NCI-H2081 treated with DMSO at 0.1 percent for 48 hours (cell line): ENCODE measurements at places on chromosomes 5 and 9.
A peak's percentile ranks its signal among the peaks of the same experiment; 100 is the strongest.

GRCh38 chr9:126607731-126608130 is 6.0 kb upstream of the LMX1B start:
- DNase-seq, result no peak

GRCh38 chr5:73328640-73329039 is 119.9 kb downstream of the FOXD1 start:
- no peak for DNase-seq

DNA sequence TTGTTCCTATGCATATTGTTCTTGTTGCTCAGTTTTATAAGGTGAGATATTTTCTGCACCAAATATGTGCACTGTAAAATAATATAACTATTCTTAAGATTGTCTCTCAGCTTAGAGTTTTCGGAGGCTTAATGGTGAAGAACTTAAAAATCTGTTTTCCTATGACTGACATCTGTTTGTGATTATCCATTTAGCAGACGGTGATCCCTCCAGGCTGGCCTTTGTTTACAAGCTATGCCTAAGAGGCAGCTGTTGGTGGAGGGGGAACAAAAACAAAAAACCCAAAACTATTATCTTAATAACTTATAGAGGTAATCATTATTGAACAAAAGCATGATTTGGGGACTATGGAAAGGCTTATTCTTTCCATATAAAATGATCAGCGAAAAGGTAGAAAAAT is 658 bp downstream of the PDCD1LG2 start:
- DNase-seq, result no peak

DNA sequence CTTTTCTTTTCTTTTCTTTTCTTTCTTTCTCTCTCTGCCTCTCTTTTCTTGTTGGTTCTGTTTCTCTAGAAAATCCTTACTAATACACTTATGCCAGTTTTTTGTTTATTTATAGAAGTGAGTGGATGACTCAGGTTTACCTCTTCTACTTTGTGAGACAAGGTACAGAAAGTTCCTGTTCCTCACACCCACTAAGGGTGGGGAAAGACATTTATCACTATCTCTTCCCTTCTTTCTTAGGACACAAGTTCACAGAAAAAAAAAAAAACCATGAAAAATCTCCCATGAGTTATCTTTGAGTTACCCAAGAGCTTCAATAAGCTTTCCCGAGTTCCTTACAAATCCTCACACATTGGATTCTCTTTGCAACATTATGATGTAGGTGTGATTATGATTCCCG is 60.9 kb upstream of the CD180 start:
- no peak for DNase-seq

- no peak for DNase-seq
Observed at GRCh38 chr5:58360794-58361193, 99.1 kb downstream of the PLK2 start.

- no peak for DNase-seq
Observed at GRCh38 chr5:65791712-65792673, 70.0 kb downstream of the NLN start.

- no peak for DNase-seq
Observed at GRCh38 chr5:14105718-14106410, 37.3 kb upstream of the TRIO start.

DNA sequence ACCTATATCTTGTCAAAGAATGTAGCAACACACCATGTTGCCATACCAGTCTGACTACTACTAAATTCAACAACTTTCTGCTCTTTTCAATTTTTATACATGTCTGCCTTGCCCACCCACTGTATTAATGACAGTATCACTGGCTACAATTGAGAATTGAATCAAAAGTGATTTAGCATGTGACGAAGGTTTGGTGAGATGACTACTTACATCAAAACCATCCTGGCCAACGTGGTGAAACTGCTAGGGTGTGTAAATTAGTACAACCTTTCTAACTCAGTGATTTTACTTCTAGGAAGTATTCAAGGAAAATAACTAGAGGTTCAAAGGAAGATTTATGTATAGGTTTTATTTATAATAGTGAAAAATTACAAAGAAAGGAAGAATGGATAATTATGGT is 109.8 kb downstream of the UNC13B start:
- DNase-seq, result no peak

DNA sequence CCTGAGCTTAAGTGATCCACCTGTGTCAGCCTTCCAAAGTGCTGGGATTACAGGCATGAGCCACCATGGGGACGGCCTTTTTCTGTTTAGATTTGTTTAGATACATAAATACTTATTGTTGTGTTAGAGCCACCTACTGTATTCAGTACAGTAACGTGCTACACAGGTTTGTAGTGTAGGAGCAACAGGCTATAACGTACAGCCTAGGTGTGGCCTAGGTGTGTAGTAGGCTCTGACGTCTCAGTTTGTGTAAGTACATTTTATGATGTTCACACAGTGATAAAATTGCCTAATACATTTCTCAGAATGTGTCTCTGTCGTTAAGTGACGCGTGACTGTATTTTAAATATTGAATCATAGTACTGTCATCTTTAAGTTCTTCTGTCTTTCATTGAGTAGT is 84.1 kb downstream of the MELK start:
- DNase-seq, result no peak

- DNase-seq, result peak; percentile 5
Observed at GRCh38 chr9:110099236-110100095, 108.5 kb downstream of the C9orf152 start.

- no peak for DNase-seq
Observed at GRCh38 chr9:96186591-96187011, 115.4 kb downstream of the HSD17B3 start.

DNA sequence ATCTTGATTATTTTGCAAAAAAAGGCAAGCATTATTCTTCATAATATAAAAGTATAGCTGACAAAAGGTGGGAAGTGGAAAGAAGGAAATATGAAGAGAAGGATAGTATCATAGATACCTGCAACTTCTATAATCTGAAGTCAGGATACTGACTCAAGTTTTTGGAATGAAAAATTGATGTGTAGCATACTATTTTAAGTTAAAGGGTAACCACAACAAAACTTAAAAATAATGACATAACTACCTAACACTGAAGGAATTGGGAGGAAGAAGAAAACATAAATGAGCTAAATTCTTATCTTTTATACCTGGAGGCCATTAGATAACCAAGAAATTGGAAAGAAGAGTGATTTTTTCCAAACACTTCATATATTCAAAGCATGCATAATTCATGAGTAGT is 51.8 kb upstream of the TLE1 start:
- no peak for DNase-seq

DNA sequence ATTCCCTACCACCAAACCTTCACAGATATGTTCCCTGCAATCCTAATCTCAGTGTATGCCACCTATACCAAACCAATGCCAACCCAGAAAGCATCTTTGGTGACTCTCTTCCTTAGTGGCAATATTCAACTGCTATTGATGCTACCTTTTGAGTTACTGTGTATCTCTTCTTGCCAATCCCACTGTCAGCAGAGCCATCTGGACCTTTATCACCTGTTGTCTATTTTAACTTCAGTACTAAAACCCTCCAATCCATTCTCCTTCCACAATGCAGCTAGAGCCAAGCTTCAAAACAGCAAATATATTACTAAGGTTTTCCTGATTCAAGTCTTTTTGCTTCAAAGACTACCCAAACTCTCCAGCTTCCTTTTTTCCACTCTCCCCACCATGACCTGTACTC is 777.2 kb upstream of the DMAC1 start:
- no peak for DNase-seq

DNA sequence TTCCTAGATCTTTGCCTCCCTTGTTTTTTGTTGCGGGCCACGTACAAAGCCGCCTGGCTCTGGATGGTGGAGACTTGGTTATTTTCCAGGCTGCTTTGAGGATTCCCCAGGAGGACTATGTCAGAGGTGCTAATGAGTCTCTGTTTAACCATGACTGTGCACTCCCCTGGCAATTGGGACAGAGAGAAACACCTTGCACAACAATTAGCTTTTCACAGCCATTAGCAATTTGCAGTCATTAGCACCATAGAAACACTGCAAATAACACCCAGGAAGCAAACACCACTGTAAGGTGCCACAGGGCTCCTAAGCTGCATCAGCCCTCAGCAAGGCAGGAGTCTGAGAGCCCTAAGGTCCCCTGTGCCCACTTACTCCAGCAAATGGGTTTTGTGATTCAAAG is 201.0 kb upstream of the VLDLR start:
- DNase-seq, result peak; percentile 98

DNA sequence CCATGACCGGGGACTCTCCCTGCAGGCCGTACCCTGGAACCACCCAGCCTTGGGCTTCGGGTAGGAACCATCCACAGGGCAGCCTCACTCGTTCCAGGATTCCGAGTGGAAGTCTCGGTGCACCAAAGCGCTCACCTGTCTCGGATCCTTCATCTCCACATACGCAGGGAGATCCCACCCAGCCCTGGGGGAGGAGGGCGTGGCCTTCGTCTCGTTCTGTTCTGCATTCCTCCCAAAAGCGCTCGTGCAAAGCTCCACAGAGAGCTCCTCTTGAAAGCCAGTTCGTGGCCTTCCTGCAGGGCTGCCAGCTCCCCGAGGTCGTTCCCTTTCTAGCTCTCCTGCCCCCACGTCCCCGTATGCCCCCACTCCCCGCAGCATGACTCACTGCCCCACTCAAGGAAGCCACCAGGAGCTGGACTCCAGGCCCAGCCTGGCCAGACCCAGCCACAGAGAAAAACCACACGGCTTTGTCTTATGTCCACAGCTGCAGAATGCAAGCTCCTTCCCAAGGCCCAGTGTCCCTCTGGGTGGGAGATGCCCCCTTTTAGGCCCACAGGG is 65.0 kb upstream of the SARDH start:
- no peak for DNase-seq

DNA sequence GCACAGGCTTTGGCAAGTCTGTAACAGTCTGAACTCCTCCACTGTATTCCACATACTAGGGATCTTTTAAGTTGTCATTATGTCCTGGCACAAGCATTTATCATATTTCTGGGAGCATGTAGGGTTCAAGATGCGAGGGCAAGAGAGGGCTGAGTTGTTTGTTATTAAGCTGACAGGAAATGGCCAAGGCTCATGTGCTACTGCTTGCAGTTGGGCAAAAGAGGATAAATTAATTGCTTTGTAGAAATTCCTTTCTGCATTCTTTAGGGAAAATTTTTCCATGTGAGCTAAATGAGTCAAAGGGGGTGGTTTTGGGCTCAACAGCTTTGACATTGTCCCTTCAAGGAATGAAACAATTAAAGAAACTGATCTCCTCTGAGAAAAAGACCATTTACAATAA is 35.4 kb downstream of the DOCK8 start:
- DNase-seq, result no peak

GRCh38 chr5:154390096-154390495 is 55.7 kb upstream of the SAP30L start:
- no peak for DNase-seq

DNA sequence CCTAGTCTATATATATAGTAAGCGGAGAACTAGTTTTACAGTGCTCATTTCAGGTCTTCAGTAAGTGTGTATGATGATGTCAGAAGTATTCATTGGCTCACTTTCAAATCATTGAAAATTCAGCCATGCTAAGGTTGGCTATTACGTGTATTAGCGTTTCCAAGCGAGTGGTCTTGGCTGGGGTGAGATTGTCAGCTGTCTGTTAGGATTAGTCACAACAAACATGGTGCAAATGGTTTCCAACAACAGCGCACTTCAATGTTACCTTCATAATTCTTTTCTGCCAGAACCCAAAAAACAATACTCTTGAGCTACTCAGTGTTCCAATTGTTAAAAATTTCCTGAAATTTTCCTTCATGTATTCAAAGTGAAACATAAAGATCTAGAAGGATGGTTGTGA is 283.0 kb downstream of the AOPEP start:
- no peak for DNase-seq

DNA sequence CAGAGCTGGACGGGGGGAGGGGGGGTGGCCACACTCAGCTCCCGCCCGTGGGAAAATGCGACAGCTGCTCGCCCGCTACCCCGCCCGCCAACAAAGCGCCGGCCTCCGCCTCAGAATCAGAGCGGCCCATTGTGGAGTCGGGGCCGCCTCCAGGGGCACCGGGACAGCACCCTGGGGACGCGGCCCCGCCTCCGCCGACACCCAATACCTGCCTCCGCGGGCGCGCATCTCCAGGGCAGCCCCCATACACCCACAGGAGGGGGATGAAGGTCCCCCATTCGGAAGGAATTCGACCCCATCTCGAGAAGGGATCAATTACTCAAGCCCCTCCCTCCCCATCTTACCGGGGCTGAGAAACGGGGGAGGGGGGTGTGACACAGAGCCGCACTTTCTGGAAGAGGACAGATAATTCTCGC is 1.3 kb downstream of the NOTCH1 start:
- DNase-seq, result no peak

- DNase-seq, result no peak
Observed at GRCh38 chr9:97109194-97109811, 70.4 kb upstream of the CTSV start.

GRCh38 chr5:90386099-90386710 is 23.4 kb downstream of the CETN3 start:
- DNase-seq, result no peak

- no peak for DNase-seq
Observed at GRCh38 chr5:179163236-179164155, 103.3 kb downstream of the ZNF354C start.

DNA sequence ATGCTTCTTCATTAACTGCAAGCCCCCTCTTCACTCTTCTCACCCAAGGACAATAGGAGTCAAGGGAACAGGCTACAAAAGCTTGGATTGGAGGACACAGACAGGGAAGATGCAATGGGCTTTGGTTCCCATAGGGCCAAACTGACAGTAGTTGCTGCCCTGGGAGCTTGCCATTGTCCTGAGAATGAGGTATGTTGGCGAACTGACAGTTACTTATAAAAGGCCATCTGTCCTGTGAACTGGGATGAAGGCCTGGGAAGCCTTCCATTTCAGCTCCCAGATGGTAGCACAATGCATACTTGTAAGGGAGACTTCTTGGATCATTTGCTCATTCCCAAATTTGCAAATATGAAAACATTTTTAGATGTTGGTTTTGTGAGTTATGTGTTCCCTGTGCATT is 88.9 kb downstream of the SNCAIP start:
- no peak for DNase-seq

DNA sequence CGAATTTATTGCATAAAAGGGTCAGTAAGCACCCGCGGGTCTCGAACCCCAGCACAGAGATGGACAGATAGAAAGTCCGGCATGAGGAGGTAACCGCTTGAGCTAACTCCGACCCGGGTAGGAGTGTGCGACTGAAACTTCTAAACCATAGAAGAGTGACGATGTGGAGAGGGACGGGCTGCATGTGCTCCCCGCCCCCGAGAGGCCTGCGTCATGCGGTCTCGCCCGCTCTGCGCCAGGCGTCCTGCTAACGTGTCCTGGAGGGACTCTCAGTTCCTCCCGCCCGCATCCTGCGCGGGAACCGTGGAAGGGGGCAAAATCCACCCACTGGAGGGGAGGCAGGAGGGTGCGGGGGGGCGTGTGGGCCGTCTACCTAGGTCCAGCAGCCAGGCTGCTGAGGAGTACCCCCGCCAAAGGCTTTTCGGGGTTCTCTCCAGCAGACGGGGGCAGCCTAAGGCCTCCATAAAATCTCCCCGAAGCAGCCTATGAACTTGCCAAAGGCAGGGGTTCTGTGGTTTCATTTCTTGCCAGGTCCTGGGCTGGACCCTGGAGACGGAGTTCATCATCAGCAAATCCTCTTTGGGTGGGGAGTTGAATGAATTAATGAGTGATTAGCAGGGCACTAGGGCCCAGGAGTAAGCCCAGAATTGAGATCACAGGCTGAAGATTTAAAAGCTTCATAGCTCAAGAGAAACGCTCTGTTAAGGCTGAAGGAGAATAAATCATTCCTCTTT is 51.9 kb downstream of the TGFBI start:
- DNase-seq, result no peak

GRCh38 chr9:126982215-126983002 is 67.8 kb downstream of the RALGPS1 start:
- DNase-seq, result no peak
